ENCODE measurements at places on chromosomes 2 and 18.

DNA sequence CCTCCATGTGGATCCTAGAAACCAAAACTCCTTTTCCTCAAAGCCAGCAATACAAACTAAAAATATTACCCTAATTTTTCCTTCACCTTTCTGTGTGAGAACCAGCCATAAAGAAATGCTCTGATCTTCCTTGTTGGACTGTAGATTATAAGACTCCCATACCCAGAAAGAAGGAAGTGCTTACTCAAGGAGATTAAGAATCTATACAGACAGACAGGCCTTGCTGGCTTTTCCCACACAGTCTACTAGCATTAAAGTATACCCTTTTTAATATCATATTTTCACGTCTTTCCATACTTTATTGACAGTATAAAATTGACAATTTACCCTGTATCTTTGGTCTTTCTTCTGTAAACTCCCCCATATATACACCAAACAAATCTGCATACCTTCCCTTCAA, 139.0 kb downstream of the GULP1 start:
- DNase-seq: no peak

- DNase-seq: peak; percentile 75
Observed at GRCh38 chr2:104430359-104430740, 423.6 kb upstream of the POU3F3 start.

GRCh38 chr2:222993920-222994650, 57.9 kb upstream of the KCNE4 start:
- DNase-seq: no peak

DNA sequence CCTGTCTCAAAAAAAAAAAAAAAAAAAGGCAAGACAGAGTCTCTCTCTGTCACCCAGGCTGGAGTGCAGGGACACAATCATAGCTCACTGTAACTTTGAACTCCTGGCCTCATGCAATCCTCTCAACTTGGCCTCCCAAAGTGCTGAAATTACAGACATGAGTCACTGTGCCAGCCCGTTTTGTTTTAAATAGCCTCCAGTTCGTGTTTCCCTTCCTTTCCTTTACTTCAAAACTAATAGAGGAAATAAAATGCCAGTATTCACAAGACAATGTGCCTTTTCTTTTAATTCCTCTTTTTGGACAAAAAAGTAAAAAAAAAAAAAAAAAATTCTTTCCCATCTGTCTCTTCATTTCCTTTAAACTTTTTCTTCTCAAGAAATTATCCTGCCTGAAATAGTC, 54.5 kb upstream of the ACMSD start:
- no peak for DNase-seq

DNA sequence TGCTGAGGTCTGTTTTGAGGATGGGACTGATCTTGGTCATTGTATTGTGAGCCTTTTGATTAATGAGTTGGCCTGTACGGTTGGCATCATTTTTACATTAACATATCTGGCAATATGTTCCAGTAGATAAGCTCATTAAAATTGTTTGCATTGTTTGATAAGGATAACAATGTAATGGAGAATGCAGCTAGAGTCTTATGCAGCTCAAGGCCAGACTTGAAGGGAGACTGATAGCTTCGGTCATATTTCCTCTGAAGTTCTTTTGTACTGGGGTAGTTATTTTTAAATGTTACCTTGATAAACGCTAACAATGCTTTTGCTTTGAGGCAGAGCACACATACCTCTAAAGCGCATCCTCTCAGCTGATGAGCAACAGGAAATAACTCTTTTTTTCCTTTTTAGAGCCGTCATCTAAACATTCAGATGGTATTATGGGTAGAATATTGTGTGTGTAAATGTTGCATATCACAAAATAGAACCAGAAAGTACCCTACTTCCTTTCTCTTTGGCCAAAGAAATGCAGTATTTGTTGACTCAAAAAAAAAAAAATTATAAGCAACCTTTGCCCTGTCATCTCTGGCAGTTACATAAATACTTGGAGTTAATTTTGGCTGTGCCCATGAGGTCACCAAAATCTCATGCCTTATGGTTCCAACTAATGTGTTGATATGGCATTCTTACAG, 1.3 kb downstream of the MAPRE2 start:
- DNase-seq: no peak

DNA sequence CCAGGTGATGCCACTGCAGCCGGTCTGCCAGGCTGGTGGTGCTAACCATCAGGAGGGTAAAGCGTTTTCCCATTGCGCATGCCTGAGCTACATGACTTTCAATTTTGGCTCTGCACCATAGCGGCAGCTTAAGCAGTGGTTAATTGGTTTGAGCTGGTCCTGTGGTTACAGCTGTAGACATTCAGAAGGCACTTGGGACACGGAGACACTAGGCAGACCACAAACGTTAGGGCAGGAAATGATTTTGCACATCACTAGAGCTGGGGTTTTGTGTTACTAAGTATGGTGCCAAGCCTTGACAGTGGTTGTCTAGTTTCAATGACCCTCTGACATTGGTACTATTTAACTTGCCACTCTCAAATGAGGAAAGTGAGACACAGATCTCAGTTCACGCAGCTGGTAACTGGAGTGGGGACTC, 28.9 kb upstream of the CNOT11 start:
- no peak for DNase-seq

DNA sequence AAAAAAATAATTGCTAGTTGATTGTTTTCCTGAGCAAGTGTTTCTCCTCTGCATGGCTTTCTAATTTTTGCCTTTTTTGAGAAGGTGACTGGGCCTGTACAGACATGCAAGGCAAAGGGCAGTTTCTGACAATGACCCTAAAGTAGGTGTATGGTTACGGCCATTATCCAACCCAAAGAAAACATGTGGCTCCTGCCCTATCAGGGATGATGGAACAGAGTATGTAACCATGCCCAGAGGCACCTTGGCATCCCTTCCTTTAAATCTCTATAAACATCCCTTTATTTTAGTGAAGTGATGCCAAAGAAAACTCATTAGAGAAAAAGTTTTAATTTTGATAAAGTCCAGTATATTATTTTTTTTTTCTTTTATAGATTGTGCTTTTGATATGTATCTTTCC, 217.5 kb downstream of the LPIN1 start:
- DNase-seq: peak; percentile 64

- DNase-seq: no peak
Observed at GRCh38 chr2:240962300-240963064, 35.9 kb upstream of the SNED1 start.

DNA sequence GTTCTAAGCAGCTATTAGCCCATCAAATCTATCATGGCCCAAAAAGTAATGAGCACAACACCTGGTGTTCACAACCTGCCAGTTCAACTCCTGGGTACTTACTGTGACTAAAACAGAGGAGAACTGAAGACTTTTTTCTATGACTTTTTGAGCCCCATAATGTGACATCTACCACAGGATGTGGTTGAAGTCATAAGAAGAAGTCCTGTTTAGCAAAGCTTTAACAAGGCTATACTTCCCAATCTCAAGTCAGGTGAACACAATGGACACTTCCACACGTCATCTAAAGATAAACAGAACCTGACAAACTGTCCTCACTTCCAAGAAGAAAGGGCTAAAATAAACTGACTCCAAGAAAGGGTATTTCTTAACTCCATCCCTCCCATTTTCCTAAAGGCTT, 138.8 kb downstream of the ATAD2B start:
- no peak for DNase-seq

DNA sequence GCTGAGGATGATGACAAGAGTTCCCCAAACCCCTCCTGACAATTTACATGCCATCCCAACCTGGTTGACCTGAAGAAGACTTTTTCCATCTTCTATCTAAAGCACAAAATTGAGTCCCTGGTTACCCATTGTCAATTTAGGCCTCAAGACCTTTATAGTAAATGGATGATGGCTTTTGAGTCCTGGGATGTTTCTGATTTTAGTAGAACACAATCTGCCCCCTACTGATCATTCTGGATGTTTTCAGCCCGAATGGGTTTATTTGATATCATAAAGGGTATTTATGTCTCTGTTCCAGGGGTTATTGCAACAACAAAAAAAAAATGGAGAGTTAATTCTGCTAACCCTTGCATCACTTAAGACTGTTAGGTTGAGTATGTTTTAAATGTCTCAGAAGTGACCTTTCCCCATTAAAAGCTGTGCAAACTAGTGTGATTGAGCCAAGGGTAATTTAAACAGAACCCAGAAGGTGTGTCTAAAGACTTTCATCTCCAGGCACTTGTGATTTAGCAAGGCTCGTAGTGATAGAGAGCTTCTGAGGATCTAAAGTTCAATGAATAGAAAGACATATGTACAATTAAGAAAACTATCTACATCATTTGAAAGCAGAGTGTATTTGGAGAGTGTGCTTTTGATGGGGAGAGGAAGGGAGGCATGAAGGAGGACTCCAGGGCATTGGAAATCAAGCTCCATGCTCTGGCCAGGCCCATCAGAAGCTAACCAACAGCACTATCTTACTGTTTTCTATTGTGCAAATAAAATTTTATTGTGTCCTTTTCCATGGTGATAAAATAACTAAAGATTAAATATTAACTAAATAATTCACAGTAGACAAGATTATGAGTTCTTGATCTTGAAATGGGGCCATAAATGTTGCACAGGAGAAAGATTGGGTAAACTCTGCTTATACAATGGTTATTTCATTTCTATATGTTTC, 96.6 kb upstream of the NOSTRIN start:
- peak; percentile 7 for DNase-seq

- no peak for DNase-seq
Observed at GRCh38 chr2:185502351-185502750, 236.3 kb upstream of the FSIP2 start.

GRCh38 chr2:121219866-121220265, 65.1 kb downstream of the TFCP2L1 start:
- DNase-seq: no peak

GRCh38 chr2:102801098-102801718, 39.4 kb downstream of the TMEM182 start:
- DNase-seq: no peak

GRCh38 chr2:45532181-45532580, 78.9 kb downstream of the SRBD1 start:
- no peak for DNase-seq

DNA sequence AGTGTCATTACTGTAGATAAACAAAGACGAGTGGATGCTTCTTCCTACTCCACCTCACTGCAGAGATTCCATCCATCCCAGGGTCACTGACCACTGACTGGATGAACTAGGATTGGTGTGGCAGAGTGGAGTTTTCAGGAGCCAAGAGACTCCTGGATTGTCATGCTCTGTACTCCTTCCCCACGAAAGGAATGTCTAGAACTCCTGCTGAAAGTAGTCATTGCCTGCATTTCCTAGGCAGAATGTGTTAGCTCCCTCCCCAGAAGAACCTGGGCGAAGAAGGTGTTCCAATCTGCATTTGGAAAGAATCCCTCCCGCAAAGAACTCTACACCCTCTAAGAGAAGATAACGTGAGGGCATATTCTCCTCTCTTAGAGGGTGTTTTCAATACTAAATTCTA, 6.2 kb downstream of the PAX8 start:
- no peak for DNase-seq

DNA sequence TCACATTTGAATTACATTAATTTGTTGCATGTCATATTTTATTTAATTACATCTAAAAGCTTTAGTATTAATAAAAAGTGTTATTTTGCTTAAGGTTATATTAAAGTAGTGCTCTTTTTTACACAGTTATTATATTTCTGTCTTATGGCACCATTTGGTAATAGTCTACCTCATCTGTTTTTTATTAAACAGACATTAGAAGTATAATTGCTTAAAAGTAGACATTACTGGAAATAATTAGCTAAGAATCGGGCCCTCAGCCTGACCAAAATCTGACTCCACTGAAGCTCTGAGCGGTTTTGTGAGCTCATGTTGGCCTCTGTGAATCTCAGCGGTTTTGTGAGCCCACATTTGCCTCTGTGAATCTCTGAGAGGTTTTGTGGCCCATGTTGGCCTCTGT, 102.5 kb upstream of the SNTG2 start:
- DNase-seq: no peak

DNA sequence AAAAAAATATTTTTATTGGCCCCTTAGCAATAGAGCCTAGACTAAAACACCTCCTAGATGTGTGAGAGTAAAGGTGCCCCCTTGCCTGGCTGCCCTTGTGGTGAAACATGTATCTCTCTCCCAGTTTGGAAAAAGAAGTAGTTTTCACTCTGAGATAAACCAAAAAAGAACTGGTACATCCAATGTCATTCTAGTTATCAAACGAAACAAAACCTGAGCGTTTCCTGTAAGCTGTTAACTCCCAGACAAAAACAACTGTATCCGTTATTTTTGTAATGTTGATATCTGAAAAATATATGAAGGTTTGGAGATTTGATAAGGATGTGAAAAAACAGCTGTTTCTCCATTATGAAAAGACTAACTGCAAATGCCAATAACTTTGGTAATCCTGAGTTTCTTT, 24.3 kb downstream of the HEATR5B start:
- no peak for DNase-seq

DNA sequence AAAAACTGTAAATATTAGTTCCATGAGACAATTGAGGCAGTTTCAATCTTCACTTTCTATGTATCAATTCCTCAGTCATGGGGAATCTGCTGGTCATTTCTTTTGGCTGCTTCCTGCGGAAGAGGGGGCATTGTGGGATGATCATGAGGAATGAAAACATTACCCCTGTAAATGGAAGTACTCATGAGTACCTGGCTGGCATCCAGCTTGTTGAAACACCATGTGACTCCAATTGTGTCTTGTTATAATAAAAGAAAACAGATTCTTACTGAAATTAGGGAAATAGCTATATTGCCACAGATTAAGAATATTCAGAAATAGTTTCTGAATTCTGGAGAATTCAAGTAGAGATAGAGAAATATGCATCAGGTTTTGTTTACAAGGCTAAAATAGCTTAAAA, 41.6 kb upstream of the GPR39 start:
- DNase-seq: peak; percentile 57

DNA sequence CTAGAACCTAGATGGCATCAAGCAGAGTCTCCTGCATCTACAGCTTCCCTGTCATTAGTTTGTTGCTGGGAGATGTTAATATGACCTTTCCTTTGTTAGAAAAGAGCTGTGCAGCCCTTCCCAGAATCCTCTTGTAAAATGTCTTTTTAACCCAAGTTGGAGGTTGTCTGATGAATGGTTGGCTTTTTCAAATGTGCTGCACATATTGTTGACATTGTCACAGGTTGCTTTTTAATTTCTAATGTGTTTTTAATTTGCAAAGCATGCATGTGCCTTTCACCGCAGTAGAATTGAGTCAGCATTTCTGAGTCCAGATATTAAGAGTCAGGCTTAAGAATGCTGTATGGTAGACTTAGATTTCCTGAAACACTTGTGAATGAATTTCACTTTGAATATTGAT, 120.8 kb downstream of the GREB1L start:
- no peak for DNase-seq

GRCh38 chr18:5620289-5620688, 76.5 kb upstream of the EPB41L3 start:
- DNase-seq: no peak

- peak; percentile 14 for DNase-seq
Observed at GRCh38 chr18:50644807-50645206, 84.9 kb downstream of the MAPK4 start.

DNA sequence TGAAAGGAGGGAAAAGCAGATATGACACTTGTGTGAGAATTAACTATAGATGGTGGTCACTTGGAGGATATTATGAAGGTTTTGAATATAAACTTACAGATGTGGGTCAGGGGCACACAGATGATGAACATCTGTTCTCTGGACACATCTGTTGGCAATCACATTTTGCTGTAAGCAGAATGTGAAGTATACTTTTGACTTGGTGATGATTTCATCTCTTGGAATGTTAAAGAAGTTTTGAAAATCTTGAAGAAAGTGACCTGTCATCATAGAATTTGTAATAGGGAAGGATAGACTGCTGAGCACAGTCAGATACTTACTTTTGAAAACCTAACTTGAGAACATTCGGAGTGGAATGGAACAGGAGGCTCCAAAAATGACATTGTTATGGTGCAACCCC, 40.2 kb downstream of the PIKFYVE start:
- DNase-seq: no peak
